ENCODE measurements at places on chromosomes 2 and 18. TPM values are rescaled to one million over a fixed set of nuclear protein-coding genes. Genes with fewer than 3 reads are reported as not detected.

DNA sequence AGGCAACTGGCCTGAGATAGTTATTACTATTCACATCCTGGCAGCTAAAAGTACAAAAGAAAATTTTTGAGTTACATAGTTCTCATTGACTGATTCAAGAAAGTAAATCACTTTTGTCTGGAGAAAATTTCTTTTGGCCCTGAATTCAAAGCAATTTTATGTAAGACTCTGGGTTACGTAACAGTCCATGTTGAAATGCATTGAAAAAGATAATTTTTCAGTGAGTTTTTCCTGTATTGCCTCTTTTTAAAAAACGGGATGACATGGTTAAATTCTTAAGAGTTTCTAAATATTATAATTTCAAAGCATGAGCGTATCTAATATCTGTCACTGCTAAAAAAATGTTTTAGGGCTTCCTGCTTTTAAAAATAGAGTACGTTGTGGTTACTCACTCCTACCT is 72.7 kb downstream of the ANKRD12 start:
- no peak overlapping the region for H3K27ac ChIP-seq
- no peak for DNase-seq
- H3K4me1 ChIP-seq = peaks cover 21% of the 10 kb centered on the region
- H3K27me3 ChIP-seq = no peaks in the 10 kb centered on the region

DNA sequence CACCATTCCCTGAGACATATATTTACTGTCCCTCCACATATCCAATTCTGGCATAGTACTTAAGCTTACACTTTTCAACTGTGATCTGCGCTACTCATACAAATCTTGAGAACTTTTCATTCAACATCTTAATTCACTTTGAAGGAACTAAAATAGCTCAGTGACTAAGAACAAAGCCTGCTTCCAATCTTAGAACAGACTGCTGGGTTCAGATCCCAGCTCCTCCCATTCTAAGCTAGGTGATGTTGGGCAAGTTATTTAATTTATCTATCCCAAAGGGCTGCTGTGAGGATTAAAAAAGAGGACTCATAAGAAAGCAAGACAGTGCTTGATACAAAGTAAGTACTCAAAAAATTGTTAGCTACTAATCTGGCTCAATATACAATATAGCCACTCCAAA is 57.9 kb downstream of the UGP2 start:
- H3K27me3 ChIP-seq = no peaks in the 10 kb centered on the region
- peaks cover 32% of the 10 kb centered on the region for H3K36me3 ChIP-seq
- no peak overlapping the region for H3K27ac ChIP-seq

GRCh38 chr2:75607988-75608683 is 38.4 kb upstream of the MRPL19 start:
- no peaks in the 10 kb centered on the region for H3K27me3 ChIP-seq
- H3K4me1 ChIP-seq = peaks cover 6% of the 10 kb centered on the region
- no peak overlapping the region for H3K27ac ChIP-seq
- peak; percentile 57 for DNase-seq
- no peak overlapping the region for H3K4me3 ChIP-seq

DNA sequence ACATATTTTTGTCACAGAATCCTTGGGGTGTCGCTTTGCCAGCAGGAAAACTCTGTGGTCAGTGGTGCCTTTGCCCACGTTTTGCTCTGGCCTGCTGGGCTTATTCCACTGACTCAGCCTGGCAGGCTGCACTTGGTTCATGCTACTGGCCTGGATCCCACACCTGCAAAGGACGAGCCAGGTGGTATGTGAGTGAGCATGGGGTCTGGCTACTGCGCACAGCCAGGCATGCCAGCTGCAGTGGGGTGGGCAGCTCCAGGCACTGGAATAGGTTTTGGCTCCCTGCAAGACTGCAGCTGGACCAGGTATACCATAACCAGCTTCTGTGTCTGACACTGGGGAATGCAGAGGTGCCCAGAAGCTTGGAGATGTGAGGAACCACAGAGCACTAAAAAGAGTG is 197.9 kb upstream of the VRK2 start:
- H3K4me1 ChIP-seq = no peaks in the 10 kb centered on the region
- DNase-seq = no peak
- H3K27me3 ChIP-seq = no peaks in the 10 kb centered on the region
- H3K4me3 ChIP-seq = no peak overlapping the region
- H3K27ac ChIP-seq = no peak overlapping the region

- H3K27me3 ChIP-seq = no peaks in the 10 kb centered on the region
- H3K27ac ChIP-seq = peak within 1 kb of the TSS; percentile 89
- no peaks in the 10 kb centered on the region for H3K36me3 ChIP-seq
- peak within 1 kb of the TSS; percentile 89 for H3K4me3 ChIP-seq
- peaks cover 24% of the 10 kb centered on the region for H3K4me1 ChIP-seq
- DNase-seq = no peak
Observed at GRCh38 chr18:76495006-76495370, at the start of gene ZNF516. Gene ZNF516, minus strand, starts transcription at chr18:76495242. Its CDS starts 52,188 bp downstream, at chr18:76443054.

DNA sequence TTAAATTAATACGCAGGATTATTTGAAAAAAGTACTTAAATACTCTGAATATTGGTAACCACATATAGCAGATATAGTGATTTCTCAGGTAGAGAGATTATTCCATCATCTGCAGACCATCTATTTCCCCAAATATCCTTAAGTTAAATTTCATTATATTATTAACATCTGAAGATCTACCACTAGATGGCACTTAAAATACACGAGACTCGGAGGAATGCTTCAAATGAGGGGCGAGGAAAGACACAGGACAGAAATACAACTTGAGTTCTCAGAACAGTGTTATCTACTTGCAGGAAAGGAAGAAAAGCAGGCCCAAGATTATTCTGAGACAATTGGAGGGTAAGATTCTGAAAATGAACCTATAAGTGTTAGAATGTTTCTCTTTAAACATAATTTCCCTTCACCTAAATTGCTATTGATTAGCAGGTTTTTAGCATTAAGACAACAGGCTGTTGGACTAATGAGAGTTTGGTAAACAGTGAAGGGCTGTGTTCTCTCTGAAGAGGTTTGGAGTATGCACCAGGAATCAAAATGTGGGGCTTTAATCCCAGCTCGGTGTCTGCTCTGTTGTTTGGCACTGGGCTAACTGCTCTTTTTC is 76.9 kb upstream of the GCFC2 start:
- H3K4me1 ChIP-seq = no peaks in the 10 kb centered on the region
- DNase-seq = no peak
- no peaks in the 10 kb centered on the region for H3K27me3 ChIP-seq
- H3K4me3 ChIP-seq = no peak overlapping the region
- H3K36me3 ChIP-seq = no peaks in the 10 kb centered on the region
- H3K27ac ChIP-seq = no peak overlapping the region

GRCh38 chr2:181376999-181377398 is 80.2 kb upstream of the ITGA4 start:
- no peak for DNase-seq
- peaks cover 18% of the 10 kb centered on the region for H3K4me1 ChIP-seq
- no peak overlapping the region for H3K27ac ChIP-seq
- H3K4me3 ChIP-seq = no peak overlapping the region
- H3K27me3 ChIP-seq = no peaks in the 10 kb centered on the region

DNA sequence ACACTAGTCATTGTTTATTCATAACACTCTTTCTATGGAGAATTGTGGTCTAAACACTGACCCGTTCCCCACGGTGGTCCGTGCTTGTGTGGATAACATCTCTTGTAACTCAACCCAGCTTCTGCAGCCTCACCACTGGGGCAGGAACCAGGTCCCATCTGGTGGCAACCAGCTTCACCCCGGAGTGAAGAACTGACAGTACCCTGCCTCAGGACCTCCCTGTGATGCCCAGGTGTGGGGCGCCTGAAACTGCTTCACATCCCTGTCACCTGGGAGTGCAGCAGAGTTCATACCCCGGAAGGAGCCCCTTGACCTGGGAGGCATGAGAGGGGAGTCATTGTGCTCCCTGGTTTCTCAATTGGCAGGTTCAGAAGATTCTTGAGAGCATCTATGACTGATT is 81.1 kb downstream of the LONRF2 start:
- no peaks in the 10 kb centered on the region for H3K27me3 ChIP-seq
- H3K36me3 ChIP-seq = no peaks in the 10 kb centered on the region
- no peak overlapping the region for H3K27ac ChIP-seq
- DNase-seq = no peak
- H3K4me1 ChIP-seq = peaks cover 6% of the 10 kb centered on the region

The LYG2 gene
- not detected for total RNA-seq

The CREG2 gene
- not detected for total RNA-seq

The CTLA4 gene
- total RNA-seq = 0.33 TPM
